ENCODE measurements at places on chromosomes 4 and X.
A peak's percentile ranks its signal among the peaks of the same experiment; 100 is the strongest.

- no peaks in the 10 kb centered on the region for H3K36me3 ChIP-seq
- DNase-seq: no peak
- H3K4me1 ChIP-seq: no peaks in the 10 kb centered on the region
- no peak overlapping the region for H3K4me3 ChIP-seq
Measured at GRCh38 chrX:4181782-4182407, 468.4 kb upstream of the PRKX start.

- H3K4me3 ChIP-seq: no peak overlapping the region
- H3K27me3 ChIP-seq: no peaks in the 10 kb centered on the region
- no peaks in the 10 kb centered on the region for H3K4me1 ChIP-seq
- no peak for DNase-seq
- no peaks in the 10 kb centered on the region for H3K36me3 ChIP-seq
- H3K27ac ChIP-seq: no peak overlapping the region
Measured at GRCh38 chr4:142088906-142089305, 452.5 kb downstream of the IL15 start.

GRCh38 chr4:84028340-84028739, 470.8 kb downstream of the NKX6-1 start:
- H3K27ac ChIP-seq: no peak overlapping the region
- no peak overlapping the region for H3K4me3 ChIP-seq
- H3K36me3 ChIP-seq: no peaks in the 10 kb centered on the region
- no peaks in the 10 kb centered on the region for H3K4me1 ChIP-seq

- H3K4me1 ChIP-seq: peaks cover 17% of the 10 kb centered on the region
- no peaks in the 10 kb centered on the region for H3K27me3 ChIP-seq
- H3K36me3 ChIP-seq: no peaks in the 10 kb centered on the region
- H3K4me3 ChIP-seq: no peak overlapping the region
Measured at GRCh38 chrX:107686792-107687191, 58.5 kb downstream of the PRPS1 start.

DNA sequence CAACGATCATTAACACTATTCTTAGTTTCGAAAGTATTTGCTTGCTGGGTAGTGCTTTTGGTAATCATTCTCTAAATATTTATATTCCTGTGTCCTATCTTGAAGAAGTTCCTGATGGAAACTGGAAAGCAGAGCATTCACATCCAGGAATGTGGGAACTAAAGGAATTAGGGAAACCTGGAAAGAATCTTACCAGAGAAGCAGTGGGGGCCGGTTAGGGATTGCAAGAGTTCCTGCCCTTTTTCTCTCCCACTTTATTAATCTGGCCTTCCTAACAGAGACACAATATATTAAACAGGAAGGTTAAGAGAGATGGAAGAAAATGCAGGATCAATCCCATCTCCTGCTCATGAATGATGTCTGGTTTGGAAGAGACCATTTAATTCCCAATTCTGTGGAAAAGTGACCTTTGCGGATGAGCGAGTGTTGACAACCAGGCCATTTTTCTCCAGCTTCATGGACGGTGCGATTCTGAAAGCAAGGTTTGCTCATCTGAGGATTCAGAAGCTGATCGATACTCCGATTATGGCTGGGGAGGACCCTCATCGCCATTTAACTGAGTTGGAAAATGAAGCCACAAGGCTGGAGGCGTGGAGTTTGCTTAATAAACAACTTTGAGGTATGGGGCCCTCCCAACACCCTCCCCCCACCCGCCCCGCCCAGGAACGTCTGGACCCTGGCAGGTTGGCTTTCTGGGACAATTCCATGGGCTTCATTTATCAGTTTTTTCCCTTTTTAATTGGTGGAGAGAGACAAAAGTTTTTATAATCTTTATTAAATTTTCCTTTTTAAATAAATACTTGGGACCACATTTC, 52.3 kb downstream of the C4orf51 start:
- peak overlapping the region; percentile 88 for H3K4me3 ChIP-seq
- no peak for DNase-seq
- no peak overlapping the region for H3K27ac ChIP-seq
- no peaks in the 10 kb centered on the region for H3K36me3 ChIP-seq
